NCI-H460 (cell line): ENCODE measurements at places on chromosomes 16 and 17. TPM values are rescaled to one million over a fixed set of nuclear protein-coding genes. Genes with fewer than 3 reads are reported as not detected.

LLGL1 gene
- 11.9 and 12.6 TPM in 2 replicates for total RNA-seq

GFOD2 gene
- total RNA-seq = 15.0 and 17.4 TPM in 2 replicates

CIITA gene
- total RNA-seq = not detected in 2 replicates

NKD1 gene
- total RNA-seq = 0.05 and 0.12 TPM in 2 replicates

PLA2G10 gene
- total RNA-seq = not detected in 2 replicates

CNTD1 gene
- 0.17 and 0.98 TPM in 2 replicates for total RNA-seq

NOD2 gene
- 0.02 TPM in 1 of 2 replicates, not detected in the other for total RNA-seq

TSR3 gene
- total RNA-seq = 45.4 and 50.2 TPM in 2 replicates

HLF gene
- 0.17 and 0.25 TPM in 2 replicates for total RNA-seq

ASPHD1 gene
- total RNA-seq = 8.5 and 11.6 TPM in 2 replicates

CPHXL2 gene
- total RNA-seq = not detected in 2 replicates

AKAP1 gene
- total RNA-seq = 22.0 and 22.2 TPM in 2 replicates

NTN1 gene
- 0.69 and 0.87 TPM in 2 replicates for total RNA-seq

CCL18 gene
- total RNA-seq = not detected in 2 replicates

STH gene
- not detected in 2 replicates for total RNA-seq

USH1G gene
- not detected in 2 replicates for total RNA-seq

P2RX1 gene
- total RNA-seq = not detected in 2 replicates

TBC1D3 gene
- total RNA-seq = not detected in 2 replicates

HEXD gene
- 8.8 and 14.1 TPM in 2 replicates for total RNA-seq

KRT27 gene
- total RNA-seq = not detected in 2 replicates

GAST gene
- total RNA-seq = not detected in 2 replicates

KRTAP4-4 gene
- not detected in 2 replicates for total RNA-seq

TNFSF12 gene
- 6.9 and 8.1 TPM in 2 replicates for total RNA-seq

GCGR gene
- total RNA-seq = 0.40 and 0.58 TPM in 2 replicates

POLR3E gene
- total RNA-seq = 62.8 and 67.5 TPM in 2 replicates

LHX1 gene
- total RNA-seq = 0.05 TPM in 1 of 2 replicates, not detected in the other

KRT33B gene
- not detected in 2 replicates for total RNA-seq

POLR2A gene
- 27.1 and 35.3 TPM in 2 replicates for total RNA-seq

ABCA3 gene
- total RNA-seq = 11.7 and 12.2 TPM in 2 replicates

TK1 gene
- 36.4 and 40.1 TPM in 2 replicates for total RNA-seq

OVCA2 gene
- total RNA-seq = 47.3 and 60.4 TPM in 2 replicates

RSPRY1 gene
- total RNA-seq = 34.6 and 44.7 TPM in 2 replicates

PPY gene
- not detected in 2 replicates for total RNA-seq

HOXB6 gene
- total RNA-seq = 11.6 and 13.7 TPM in 2 replicates

AGRP gene
- total RNA-seq = not detected in 2 replicates

NOL3 gene
- total RNA-seq = 66.3 and 68.2 TPM in 2 replicates

GGT6 gene
- not detected in 2 replicates for total RNA-seq

PRSS22 gene
- total RNA-seq = not detected in 2 replicates

TBC1D3G gene
- not detected in 2 replicates for total RNA-seq

ENDOV gene
- total RNA-seq = 21.1 and 25.3 TPM in 2 replicates

DLX3 gene
- total RNA-seq = not detected in 2 replicates

FLOT2 gene
- 29.2 and 30.7 TPM in 2 replicates for total RNA-seq

IL21R gene
- total RNA-seq = 0.10 TPM in 1 of 2 replicates, not detected in the other

KRT24 gene
- total RNA-seq = not detected in 2 replicates

RNU2-1 gene
- total RNA-seq = not detected in 2 replicates

MYH1 gene
- total RNA-seq = not detected in 2 replicates
